ENCODE measurements at places on chromosomes 3 and 15.

GRCh38 chr15:51622604-51623370 is at the start of gene DMXL2:
Gene DMXL2, minus strand, starts transcription at chr15:51622771. Its CDS starts 226 bp downstream, at chr15:51622545.
- peak; percentile 92 for DNase-seq

GRCh38 chr3:175246766-175247165 is 387.6 kb downstream of the NAALADL2 start:
- DNase-seq = no peak

DNA sequence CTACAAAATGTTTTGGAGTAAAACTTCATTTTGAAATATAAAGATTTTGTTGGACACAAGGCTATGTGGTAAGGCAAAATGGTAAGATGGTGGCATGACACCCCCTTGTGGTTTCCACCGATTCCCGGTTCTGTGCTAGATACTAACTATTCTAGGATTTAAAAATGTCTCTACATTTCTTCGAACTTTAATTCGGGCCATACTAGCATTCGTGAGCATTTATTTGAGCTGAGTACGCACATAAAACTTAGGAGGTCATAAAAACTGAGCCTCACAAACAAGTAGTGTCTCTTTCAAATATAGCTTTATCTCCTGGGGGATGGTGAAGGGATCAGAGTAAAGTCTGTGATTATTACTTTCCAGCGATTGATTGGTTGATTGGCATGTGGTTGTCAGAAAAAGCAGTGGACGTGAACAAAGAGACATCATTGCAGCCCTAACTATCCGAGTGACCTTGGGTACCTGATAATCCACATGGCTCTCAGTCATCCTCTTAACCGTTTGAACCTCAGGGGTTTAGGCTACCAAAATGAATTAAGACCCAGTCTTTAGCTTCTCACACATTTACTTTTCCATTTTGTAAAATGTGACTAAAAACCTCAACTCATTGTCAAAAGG is 1.1 kb upstream of the ZNF639 start:
- peak; percentile 64 for DNase-seq

- no peak for DNase-seq
Observed at GRCh38 chr3:47594792-47595191, 16.1 kb upstream of the CSPG5 start.

- no peak for DNase-seq
Observed at GRCh38 chr3:120203016-120203415, 82.0 kb downstream of the GPR156 start.

DNA sequence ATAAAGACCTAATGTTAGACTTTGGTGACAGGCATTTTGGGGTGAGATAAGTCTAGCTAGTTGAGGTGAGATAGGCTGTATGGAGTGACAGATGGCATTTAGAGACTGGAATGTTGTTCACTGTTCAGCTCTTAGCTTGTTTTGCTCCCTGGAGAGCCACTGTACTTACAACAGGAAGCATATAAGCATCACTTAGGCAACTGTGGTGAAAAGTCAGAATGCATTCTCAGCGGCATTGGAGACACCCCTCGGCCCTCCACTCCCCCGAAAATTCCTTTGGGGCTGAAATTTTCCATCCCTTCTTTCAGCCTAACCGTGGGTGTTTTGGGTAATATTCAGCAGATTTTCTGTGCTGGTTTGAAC is 73.4 kb downstream of the SLCO3A1 start:
- peak; percentile 37 for DNase-seq

DNA sequence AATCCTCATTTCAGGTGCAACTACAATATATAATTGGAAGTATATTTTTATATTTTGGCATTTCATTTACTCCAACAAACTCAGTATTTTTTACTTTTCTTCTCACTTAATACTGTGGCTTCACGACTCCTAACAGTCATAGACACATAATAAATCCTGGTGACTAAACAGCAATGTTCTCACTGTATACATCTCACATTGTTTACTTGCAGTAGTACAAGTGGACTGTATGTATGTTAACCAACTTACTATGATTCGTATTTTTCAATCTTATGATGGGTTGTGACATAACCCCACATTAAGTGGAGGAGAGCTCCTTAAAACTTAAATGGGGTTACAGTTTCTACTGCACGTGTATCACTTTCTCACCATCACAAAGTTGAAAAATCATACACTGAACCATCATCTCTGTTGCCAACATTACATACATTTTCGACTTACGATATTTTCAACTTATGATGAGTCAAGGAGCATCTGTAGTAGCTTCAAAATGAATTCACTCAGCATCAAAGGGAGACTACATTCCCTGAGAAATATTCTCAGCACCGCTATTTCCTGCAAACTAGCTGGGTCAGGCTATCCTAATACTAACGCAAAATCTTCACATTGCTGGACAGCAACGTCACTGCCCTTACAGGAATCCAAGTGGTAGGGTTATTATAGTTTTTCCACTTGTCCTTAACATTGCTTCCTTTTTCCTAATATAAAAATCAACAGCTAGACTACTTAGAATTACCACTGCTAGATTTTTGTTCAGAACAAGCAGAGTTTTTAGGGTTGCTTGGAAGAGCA is 7.3 kb downstream of the ADAM10 start:
- no peak for DNase-seq

DNA sequence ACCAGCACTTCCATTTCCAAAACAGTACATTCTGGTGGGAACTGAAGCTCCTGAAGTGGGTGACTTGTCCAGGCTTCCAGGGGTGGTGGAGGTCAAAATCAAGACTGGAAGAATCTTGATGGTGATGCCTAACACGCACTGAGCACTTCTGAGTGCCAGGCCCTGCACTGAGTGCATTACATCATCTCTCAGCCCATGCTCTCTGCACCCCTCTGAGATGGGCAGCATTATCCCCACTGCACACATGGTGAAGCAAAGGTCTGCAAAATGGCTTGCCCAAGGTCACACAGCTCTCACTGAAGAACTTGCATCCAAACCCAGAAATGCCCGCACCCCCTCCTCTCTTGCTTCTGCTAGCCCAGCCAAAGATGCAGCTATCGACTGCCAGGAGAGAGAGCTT is 36.9 kb downstream of the NTRK3 start:
- DNase-seq = no peak

DNA sequence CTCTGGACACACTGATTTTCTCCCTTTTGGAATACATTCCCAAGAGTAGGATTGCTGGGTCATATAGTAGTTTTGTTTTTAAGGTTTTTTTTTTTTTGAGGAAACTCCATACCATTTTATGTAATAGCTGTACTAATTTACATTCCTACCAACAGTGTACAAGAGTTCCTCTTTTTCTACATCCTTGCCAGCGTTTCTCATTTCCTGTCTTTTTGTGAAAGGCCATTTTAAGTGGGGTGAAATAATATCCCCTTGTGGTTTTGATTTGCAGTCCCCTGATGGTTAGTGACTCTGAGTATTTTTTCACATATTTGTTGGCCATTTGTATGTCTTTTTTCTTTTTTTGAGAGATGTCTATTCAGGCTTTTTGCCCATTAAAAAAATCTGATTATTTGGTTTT is 1205.5 kb downstream of the ROBO1 start:
- DNase-seq = no peak
